CD4-positive, alpha-beta T cell treated with Interleukin-1 beta for 1 hour (primary cell): ENCODE measurements at places on chromosomes 3 and 15.
A peak's percentile ranks its signal among the peaks of the same experiment; 100 is the strongest.

GRCh38 chr3:110352841-110353604 is 718.6 kb upstream of the NECTIN3 start:
- no peak for DNase-seq

DNA sequence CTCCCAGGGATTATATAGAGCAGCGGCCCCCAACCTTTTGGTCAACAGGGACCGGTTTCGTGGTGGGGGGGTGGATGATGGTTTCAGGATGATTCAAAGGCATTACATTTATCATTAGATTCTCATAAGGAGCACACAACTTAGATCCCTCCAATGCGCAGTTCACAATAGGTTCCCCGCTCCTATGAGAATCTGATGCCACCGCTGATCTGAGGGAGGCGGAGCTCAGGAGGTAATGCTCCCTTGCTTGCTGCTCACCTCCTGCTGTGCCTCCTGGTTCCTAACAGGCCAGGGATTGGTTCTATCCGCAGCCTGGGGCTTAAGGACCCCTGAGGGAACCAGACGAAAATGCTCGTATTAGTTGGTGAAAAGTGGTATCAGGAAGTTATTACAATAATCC is 1.3 kb upstream of the HACD2 start:
- DNase-seq: peak; percentile 26

GRCh38 chr15:97929456-97930229 is 30.9 kb upstream of the ARRDC4 start:
- DNase-seq: no peak

DNA sequence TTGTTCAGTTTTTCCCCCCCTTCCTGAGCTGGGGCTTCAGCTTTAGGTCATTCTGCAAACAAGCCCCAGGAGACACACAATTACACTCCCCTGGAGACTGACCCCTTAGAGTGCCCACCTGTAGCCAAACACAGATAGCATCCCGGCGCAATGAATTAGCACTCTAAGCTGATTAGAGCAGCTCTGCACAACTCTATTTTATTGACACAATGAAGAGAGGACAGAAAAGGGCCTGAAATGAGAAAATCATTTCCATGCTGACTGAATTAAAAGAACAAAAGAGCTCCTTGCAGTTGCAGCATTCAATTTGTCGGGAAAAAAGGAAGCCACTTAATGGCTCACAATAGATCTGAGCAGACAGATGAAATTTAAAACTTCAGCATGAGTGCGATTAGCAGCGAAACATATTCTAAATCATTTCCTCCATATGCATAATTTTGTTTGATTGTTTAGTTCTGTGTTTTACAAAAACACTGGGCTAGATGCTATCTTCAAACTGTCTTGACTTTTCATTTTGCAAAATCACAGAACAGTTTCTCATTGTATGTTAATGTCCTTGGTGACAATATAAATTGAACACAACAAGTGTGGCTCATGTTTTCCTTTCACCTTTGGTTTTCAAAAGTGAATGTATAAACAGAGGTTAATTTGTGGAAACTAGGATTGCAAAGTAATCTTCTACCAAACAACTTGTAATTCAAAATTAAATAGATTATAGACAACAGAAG is 308.6 kb downstream of the MECOM start:
- no peak for DNase-seq

DNA sequence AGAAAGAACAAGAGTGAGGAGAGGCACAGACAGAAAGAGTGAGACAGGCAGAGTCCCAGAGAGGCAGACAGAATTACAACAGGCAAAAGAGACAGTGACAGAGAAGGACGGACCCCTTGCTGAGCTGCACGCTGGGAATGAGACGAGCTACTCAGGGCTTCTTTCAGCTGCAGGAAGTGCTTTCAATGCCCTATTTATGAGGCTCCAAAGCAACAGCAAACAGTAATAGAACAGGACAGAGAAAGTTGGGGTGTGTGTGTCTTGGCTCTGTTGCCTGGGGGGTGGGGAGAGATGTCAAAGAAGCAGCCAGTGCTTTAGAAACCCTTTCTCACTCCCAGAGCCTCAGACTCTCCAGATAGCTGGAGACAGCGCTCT is 502 bp upstream of the TIMP4 start:
- DNase-seq: no peak

GRCh38 chr3:157807280-157807679 is 298.9 kb downstream of the SHOX2 start:
- DNase-seq: no peak

DNA sequence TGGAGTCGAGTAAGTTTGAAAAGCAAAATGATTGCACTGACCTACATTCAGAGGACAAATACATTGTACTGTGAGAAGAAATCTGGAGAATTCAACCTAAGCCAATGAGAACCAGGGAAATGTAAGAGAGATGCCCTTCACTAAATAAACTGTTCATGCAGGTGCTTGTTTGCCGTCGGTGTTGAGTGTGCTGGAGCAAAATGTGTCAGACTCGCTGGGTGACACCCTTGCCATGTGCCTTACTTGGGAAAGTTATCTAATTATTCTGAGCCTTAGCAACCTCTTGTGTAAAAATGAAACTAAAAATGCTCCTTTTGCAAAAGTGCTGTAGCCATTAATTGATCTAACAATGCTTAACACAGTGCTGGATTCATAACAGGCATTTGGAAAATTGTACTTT is 140.4 kb downstream of the GABRB3 start:
- no peak for DNase-seq
